ENCODE measurements at places on chromosomes 1 and 21.

- no peak for DNase-seq
These were observed 71.4 kb downstream of the UCK2 start for GRCh38 chr1:165898837-165899236.

GRCh38 chr1:33032126-33032869 lies 4.4 kb downstream of the AK2 start:
- DNase-seq: no peak

- DNase-seq: no peak
These were observed 1873.5 kb downstream of the NCAM2 start for GRCh38 chr21:22871692-22872091.

GRCh38 chr1:169510060-169510459 lies 24.3 kb upstream of the SLC19A2 start:
- no peak for DNase-seq

DNA sequence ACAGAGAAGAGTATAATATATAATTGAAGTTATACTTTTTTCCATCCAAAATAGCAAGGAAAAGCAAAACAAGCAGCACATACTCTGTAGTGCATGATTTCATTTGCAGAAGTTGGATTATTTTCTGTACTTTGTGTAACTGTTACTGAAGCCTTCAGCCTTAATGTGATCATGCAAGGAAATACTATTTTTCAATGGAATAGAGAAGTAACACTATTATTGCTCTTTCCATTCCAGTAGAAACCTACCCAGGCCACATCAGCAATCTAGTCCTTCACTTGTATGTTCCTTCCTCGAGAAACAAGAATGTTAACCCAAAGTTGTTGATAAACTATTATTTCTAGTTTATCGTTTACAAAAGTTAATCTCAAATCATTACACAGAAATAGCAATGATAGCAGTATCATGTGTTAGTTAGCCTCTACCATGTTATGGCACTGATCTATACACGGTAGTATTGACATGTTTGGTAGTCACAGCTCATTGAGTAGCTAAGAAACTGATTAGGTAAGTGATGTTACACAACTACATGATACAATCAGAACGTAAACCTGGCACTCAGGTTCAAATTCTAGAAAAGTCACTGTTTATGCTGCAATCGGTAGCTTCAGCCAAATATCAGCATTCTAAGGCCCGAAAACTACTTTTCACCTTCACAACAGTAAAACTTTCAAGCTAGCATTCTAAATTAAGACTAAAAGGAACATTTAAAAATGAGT lies 37.6 kb upstream of the CHRM3 start:
- DNase-seq: no peak
